ENCODE measurements at places on chromosomes 5 and 9.

GRCh38 chr5:137385064-137385463, 114.1 kb downstream of the SPOCK1 start:
- no peaks in the 10 kb centered on the region for H3K36me3 ChIP-seq
- no peak overlapping the region for H3K4me3 ChIP-seq
- H3K27me3 ChIP-seq, result peaks cover 2% of the 10 kb centered on the region

DNA sequence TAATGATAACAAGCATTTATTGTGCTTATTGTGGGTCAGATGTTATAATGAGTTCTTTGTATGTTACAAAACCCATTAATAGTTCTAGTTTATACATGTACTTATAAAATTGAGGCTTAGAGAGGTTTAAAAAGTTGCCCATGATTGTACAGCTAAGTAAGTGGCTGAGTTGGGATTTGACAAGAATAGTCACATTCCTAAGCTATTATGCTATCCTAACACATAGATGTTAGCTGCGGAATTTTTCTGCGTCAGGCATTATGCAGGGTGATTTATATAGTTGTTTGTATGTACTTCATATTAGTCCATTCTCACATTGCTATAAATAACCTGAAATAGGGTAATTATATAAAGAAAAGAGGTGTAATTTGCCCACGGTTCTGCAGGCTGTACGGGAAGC, 12.5 kb downstream of the COMMD10 start:
- no peak overlapping the region for H3K4me3 ChIP-seq
- H3K4me1 ChIP-seq, result no peaks in the 10 kb centered on the region
- no peak overlapping the region for H3K27ac ChIP-seq

DNA sequence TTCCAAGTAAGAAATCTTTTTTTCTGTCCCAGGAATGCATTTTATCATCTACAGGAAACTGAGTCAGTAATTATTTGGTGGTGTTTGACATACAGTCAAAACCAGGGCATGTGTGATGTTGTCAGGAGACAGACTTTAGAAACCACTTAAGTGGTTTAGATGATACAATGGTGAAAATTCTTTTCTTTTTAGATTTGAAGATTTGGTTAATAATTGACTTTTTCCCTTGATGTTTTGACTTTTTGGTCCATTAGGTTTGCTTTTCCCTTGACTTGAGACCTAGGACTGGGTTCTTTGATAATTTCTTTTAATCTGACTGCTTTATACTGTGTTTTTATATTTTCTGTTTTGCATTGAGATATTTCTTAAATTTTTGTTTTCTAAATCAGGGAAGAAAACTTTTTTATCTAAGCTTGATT, 85.2 kb downstream of the RASGRF2 start:
- H3K4me1 ChIP-seq, result peaks cover 1% of the 10 kb centered on the region
- H3K36me3 ChIP-seq, result no peaks in the 10 kb centered on the region
- H3K27me3 ChIP-seq, result no peaks in the 10 kb centered on the region
- H3K4me3 ChIP-seq, result no peak overlapping the region

DNA sequence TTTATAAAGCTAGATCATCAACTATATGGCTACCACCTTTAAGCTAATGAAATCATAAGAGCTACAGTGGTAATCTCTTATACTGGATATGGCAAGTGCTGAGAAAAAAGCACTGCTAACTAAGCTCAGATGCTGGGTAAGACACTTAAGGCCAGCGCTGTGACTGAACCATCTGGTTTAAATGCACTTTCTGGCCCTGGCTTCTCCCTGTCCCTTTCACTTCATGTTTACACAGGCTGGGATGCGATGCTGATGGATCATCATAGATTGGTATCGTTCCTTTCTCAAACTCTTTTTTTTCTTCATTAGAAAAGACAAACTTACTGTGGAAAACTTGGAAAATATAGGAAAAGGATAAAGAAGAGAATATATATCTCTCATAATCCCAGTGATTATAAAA, 52.3 kb downstream of the KIF24 start:
- H3K4me3 ChIP-seq, result no peak overlapping the region
- H3K4me1 ChIP-seq, result no peaks in the 10 kb centered on the region
- no peak overlapping the region for H3K27ac ChIP-seq
- no peaks in the 10 kb centered on the region for H3K27me3 ChIP-seq
- no peak for DNase-seq

GRCh38 chr5:17037751-17038150, 101.7 kb upstream of the MYO10 start:
- no peaks in the 10 kb centered on the region for H3K27me3 ChIP-seq
- no peaks in the 10 kb centered on the region for H3K4me1 ChIP-seq
- no peak overlapping the region for H3K4me3 ChIP-seq
- no peaks in the 10 kb centered on the region for H3K36me3 ChIP-seq
- DNase-seq, result no peak

- H3K36me3 ChIP-seq, result no peaks in the 10 kb centered on the region
- H3K27me3 ChIP-seq, result no peaks in the 10 kb centered on the region
- no peak for DNase-seq
- H3K4me1 ChIP-seq, result no peaks in the 10 kb centered on the region
- H3K4me3 ChIP-seq, result no peak overlapping the region
Observed at GRCh38 chr9:33517373-33517772, 6.7 kb upstream of the ANKRD18B start.

DNA sequence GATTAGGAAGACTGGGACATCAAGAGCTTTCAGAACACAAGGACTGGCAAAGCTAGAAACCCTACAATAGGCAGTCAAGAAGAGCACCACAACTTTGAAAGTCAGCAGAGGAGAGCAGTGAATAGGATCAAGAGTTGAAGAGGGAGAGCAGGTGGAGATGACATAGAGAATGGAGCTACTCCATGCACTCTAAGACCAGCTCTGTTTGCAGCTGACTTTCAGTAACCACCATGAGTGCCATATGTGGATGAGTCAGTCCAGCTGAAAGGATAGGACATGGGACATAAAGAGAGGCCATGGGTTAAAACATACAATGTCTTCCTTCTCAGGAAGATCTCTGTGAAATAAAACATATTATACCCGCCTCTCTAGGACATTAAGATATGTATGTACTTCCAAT, 289.1 kb upstream of the KLF4 start:
- H3K4me1 ChIP-seq, result no peaks in the 10 kb centered on the region

- DNase-seq, result no peak
- H3K4me3 ChIP-seq, result no peak overlapping the region
- no peak overlapping the region for H3K27ac ChIP-seq
- no peaks in the 10 kb centered on the region for H3K27me3 ChIP-seq
Observed at GRCh38 chr5:92548346-92548745, 1032.7 kb downstream of the NR2F1-AS1 start.

GRCh38 chr9:18591261-18591660, 117.3 kb downstream of the ADAMTSL1 start:
- no peaks in the 10 kb centered on the region for H3K27me3 ChIP-seq
- no peak overlapping the region for H3K4me3 ChIP-seq
- H3K27ac ChIP-seq, result no peak overlapping the region
- DNase-seq, result no peak

DNA sequence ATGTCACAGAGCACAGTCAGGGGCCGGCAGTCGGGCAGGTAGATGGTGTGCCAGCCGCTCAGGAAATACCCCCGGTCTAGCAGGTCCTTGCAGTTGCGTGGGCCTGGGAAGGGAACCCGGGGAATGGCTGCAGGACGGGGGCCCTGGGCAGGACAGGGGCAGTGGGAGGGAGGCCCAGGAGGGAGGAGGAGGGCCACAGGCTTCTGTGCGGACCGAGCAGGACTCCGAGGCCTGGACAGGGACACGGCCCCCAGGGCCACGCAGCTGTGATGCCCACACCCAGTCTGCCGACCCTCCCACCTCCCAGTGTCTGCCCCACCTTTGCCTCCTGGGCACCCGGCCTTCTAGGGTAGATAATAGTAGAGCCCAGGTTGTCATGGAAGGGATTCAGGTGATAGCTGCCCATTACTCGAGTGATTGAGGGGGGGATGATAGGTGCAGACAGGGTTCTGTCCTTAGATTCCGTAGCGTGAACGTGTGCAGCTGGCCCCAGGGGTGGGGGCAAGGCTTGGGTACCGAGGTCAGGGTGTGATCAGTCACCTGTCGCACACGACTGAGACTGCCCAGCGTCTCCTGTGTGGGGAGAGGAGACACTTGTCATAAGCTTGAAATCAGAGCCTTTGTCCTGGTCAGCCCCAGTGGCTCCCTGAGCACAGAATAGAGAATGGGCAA, 4.5 kb downstream of the FCN1 start:
- no peaks in the 10 kb centered on the region for H3K27me3 ChIP-seq
- no peak overlapping the region for H3K4me3 ChIP-seq
- no peaks in the 10 kb centered on the region for H3K36me3 ChIP-seq

DNA sequence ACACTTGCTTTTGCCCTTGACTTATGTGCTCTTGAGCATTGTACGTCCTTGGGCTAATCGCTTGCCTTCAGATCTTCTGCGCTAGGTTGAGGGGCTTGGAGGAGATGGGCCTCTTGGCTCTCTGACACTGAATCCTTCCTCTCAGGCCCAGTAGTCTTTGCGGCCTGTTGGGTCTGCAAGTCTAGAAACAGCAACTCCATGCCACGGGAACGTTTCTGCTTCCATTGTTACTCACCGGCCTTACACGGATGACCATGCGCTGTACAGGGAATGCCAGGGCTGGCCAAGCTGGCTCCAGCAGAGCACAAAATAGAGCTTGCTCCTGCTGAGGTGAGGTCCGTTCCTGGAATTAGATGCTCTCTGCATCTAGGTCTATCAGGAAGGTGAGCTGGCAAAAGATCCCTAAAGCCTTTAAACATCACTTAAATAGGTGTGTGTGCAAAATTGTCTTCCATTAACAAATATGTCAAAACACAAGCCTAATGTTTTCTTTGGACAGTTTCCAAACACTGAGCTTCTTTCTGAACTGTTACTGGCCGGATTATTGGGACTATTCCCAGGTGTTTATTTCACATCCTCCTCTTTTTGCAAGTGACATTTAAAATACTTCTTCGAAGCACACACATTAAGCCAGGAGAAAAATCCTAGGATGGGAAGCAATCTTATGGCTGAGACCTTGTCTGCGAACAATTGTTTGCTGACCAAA, 29.7 kb downstream of the DAPK1 start:
- DNase-seq, result no peak
- 0 out of 2 replicates have a peak, but pooled peaks cover 3% of the 10 kb centered on the region for H3K36me3 ChIP-seq
- no peaks in the 10 kb centered on the region for H3K27me3 ChIP-seq
- H3K4me3 ChIP-seq, result no peak overlapping the region
- H3K4me1 ChIP-seq, result peaks cover 9% of the 10 kb centered on the region

GRCh38 chr5:33041586-33041985, 330.5 kb downstream of the NPR3 start:
- no peaks in the 10 kb centered on the region for H3K27me3 ChIP-seq
- no peak overlapping the region for H3K27ac ChIP-seq
- DNase-seq, result no peak
- H3K4me3 ChIP-seq, result no peak overlapping the region

DNA sequence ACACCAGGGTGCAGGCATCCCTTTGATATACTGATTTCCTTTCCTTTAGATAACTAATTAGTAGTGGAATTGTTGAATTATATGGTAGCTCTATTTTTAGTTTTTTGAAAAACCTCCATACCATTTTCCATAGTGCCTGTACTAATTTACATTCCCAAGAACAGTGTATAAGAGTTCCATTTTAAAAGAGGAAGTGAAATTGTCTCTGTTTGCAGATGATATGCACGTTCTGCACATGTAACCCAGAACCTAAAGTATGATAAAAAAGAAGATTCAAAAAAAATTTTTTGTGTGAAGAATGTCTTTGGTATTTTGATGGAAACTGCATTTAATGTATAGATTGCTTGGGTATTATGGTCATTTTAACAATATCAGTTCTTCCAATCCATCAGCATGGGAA, 424.0 kb upstream of the CCNH start:
- H3K27ac ChIP-seq, result no peak overlapping the region
- no peaks in the 10 kb centered on the region for H3K4me1 ChIP-seq
- no peak for DNase-seq
- no peak overlapping the region for H3K4me3 ChIP-seq

- H3K36me3 ChIP-seq, result peaks cover 3% of the 10 kb centered on the region
- no peak overlapping the region for H3K27ac ChIP-seq
- no peaks in the 10 kb centered on the region for H3K4me1 ChIP-seq
- no peak overlapping the region for H3K4me3 ChIP-seq
- DNase-seq, result no peak
- H3K27me3 ChIP-seq, result no peaks in the 10 kb centered on the region
Observed at GRCh38 chr9:93295456-93296076, 111.6 kb downstream of the WNK2 start.

- H3K4me1 ChIP-seq, result no peaks in the 10 kb centered on the region
- no peak overlapping the region for H3K4me3 ChIP-seq
- no peak for DNase-seq
- no peak overlapping the region for H3K27ac ChIP-seq
- H3K27me3 ChIP-seq, result no peaks in the 10 kb centered on the region
- peaks cover 9% of the 10 kb centered on the region for H3K36me3 ChIP-seq
Observed at GRCh38 chr9:87674565-87675299, 51.2 kb upstream of the CTSL start.

DNA sequence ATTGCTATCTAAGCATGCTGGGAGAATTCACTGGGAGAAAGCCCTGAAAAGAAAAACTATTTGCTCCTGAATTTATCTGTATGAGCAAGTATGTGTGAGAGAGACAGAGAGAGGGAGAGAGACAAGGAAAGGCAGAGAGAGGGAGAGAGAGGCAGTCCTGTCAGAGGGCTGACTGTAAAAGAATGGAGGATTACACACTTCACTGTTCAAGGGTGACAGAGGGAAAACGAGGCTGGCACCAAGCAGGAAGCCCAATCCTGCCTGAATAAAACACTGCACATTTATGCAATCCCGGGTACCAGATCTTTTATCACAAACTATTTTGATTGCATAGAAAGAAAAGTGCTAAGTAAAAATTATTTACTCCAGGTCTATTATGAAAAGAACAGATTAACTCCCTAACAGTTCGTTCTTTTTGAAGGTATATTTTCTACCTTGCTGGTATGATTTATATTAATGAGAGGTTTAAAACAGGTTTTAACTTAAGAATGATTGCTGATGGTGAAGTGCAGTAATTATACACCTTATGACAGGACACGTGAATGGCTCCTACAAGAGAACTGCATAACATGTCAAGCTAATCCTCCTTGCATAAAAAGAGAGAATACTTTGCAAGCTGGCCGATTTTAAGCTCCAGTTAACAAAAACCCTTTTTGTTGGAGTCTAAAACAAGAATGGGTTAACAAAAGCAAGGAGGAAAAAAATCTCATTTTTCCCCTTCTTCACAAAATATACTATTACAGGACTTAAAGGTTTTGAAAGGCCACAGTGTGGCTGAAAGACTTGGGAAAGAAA, 82.5 kb downstream of the NFIB start:
- H3K4me1 ChIP-seq, result no peaks in the 10 kb centered on the region
- H3K4me3 ChIP-seq, result no peak overlapping the region
- H3K36me3 ChIP-seq, result no peaks in the 10 kb centered on the region
- H3K27ac ChIP-seq, result no peak overlapping the region
- no peaks in the 10 kb centered on the region for H3K27me3 ChIP-seq

DNA sequence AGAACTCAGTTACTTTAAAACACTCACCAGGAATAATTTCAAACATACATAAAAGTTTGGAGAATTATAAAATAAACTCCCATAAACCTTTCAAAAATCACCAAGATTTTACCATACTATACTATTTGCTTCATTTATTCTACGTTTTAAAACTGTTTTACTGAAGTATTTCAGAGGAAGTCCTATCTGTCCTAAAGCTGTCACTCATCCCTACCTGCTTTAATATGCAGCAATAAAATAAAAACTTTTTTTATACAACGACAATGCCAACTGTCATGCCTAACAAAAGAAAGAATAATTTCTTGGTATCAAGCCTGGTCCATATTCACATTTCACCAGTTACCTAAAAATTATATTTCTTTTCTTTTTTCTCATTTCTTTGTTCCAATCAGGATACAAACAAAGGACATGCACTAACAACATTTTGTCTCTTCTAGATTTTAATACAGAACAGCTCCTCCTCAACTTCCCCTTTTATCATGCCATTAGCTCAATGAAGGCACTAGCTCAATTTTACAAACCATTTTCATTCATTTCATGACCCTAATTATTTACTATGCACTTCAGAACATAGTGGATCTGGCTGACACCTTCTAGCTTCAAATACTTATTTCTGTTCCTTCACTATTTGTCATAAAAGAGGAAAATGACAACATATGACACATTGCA, 135.2 kb downstream of the GNAQ start:
- no peak for DNase-seq
- no peaks in the 10 kb centered on the region for H3K27me3 ChIP-seq
- no peaks in the 10 kb centered on the region for H3K36me3 ChIP-seq

Data from iPS DF 6.9 (cell line).